ENCODE measurements at places on chromosomes 7 and 10. TPM values are rescaled to one million over a fixed set of nuclear protein-coding genes. Genes with fewer than 3 reads are reported as not detected.

GRCh38 chr7:138164804-138165203 lies 88.5 kb downstream of the AKR1D1 start:
- no peak for DNase-seq

GRCh38 chr7:75756991-75757676 lies 14.9 kb downstream of the CCL26 start:
- DNase-seq, result peak; percentile 59

DNA sequence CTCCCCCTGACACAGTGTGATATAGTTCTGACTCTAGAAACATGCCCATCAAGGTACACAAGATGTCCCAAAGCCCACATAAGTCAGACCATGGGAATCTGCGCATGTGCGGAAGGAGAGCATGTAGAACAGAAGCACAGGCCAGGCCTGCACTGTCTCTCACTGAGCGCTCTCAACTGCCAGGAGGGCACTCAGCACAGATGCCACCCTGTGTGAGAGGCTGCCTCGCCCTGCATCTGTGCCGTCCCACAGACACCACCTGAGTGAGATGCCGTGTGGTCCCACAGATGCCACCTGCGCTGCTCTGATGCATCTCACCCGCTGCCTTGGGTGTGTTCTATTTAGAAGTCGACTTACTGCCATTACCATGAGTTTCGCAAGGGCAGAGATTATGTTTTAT lies 98.4 kb downstream of the VOPP1 start:
- DNase-seq, result peak; percentile 15

GRCh38 chr7:158362912-158363905 lies 224.4 kb downstream of the PTPRN2 start:
- no peak for DNase-seq

The MBL2 gene
- not detected for total RNA-seq

GRCh38 chr10:34737772-34738169 lies 77.3 kb downstream of the PARD3 start:
- DNase-seq, result no peak

The HMX3 gene
- total RNA-seq, result not detected

GRCh38 chr10:130555411-130555750 lies 419.2 kb downstream of the GLRX3 start:
- DNase-seq, result no peak

- no peak for DNase-seq
Observed at GRCh38 chr7:45984386-45985295, 63.6 kb upstream of the IGFBP3 start.

- no peak for DNase-seq
Observed at GRCh38 chr7:4713183-4713784, 31.2 kb downstream of the FOXK1 start.

The GSTO2 gene
- 13.4 TPM for total RNA-seq

The TMEM196 gene
- total RNA-seq, result not detected

DNA sequence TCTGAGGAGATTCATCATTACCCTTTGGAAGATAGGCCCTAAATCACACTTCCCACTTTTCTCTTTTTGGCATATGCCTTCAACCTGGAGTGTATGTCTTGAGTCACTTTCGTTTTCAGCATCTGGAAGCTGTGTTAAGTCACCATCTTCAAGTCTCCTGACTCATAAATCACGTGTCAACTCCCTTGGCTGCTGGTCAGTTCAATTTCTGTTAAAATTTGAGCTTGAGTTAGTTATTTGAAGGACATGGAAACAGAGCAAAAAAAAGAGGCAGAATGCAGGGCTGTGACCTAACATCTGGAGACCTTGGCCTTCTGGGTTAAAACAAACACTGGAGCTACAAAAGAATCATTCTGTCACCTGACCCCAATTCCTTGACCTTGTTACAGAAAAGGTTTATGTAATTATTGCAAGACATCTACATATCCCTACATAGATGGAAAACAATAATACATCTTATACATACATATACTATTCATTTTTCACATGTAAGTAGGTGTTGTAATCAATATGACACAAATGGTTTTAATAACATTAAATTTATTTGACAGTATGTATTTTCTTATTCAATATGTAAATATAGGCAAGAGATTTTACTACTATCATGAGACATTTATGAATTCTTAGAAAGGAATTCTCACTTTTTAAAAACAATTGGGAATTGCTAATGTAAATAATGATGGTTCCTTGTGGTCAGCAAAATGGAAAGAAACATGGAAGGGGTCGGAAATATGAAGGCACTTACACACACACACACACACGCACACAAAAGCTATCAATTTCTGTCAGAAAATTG lies 169.7 kb upstream of the PHYHIPL start:
- DNase-seq, result no peak

The CLDN3 gene
- total RNA-seq, result 1,550 TPM

GRCh38 chr10:72276421-72277339 lies 3.0 kb downstream of the DDIT4 start:
- DNase-seq, result peak; percentile 47

DNA sequence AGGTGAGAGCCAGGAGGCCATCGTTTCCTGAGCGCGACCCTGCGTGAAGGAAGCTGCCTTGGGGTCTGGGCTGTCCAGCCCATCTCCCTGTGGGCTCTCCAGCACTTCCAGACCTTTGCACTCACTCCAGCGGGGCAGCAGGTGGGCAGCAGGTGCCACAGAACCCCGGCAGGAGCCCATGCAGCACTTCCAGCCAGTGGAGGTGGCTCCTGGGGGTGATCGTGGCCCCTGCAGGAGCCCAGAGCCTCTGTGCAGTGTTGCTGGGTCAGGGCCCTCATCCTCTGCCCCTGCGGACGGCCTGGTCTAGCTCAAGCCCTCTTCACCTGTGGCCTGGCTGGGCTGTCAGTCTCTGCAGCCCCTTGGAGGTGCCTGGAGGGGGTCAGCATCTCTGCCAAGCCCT lies 59.9 kb downstream of the PWWP2B start:
- DNase-seq, result no peak

GRCh38 chr10:810351-810846 lies 120.9 kb upstream of the DIP2C start:
- no peak for DNase-seq

The MAGI2 gene
- 11.1 TPM for total RNA-seq

The TMEM139 gene
- 0.89 TPM for total RNA-seq

- DNase-seq, result no peak
Observed at GRCh38 chr7:30912021-30912730, 523 bp downstream of the AQP1 start.

DNA sequence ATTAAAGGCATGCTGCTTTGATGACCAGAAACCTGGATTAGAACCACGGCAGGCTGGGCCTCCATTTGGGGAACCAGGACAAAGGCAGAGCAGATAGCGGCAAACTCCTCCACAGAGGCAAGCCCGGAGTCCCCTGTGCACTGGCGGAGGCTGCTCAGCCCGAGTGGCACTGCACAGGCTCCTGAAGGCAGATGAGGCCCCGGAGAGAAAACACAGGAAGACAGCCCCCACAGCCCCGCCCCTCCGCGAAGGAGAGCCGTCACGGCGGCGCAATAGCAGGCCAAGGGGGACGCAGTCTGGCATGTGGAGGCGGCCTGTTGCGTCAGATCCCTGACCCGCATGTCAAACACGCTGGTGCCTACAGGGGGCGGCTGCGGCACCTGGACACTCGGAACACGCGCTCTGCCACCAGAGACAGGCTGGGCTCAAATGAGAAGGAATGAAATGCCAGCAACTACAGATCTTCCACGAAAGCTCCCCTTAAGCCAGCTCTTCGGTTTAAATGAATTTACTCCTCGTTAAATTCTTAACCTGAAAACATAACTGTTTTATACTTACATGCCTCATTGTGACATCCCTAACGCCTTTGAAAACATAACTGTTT lies 128.5 kb downstream of the MAD1L1 start:
- DNase-seq, result peak; percentile 67

DNA sequence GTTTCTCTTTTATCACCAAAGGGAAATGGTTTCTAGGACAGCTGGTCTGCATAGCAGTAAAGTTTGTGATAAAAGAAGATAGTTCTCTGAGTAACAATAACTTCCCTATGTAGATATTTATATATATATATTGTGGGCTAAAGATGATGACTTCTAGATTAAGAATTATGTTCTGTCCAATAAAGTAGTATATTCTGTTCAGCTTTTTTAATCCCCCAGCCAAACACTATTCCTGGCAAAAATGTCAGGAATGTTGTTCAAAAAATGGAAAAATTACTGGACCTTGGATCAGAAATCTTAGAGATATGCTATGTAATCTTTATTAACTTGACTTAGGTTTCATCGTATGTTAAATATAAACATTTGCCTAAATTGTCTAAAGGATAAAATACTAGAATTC lies 136.3 kb upstream of the GNAI1 start:
- DNase-seq, result no peak
